Spinal cord (tissue), 10 donors: ENCODE measurements at places on chromosomes 5 and 9.

GRCh38 chr9:20511686-20512085 is 110.6 kb downstream of the MLLT3 start:
- no peak for DNase-seq

GRCh38 chr5:3704661-3705060 is 109.0 kb downstream of the IRX1 start:
- no peak for DNase-seq

GRCh38 chr5:102971676-102972293 is 148.2 kb downstream of the GIN1 start:
- no peak for DNase-seq

GRCh38 chr5:82396871-82397514 is 118.8 kb upstream of the RPS23 start:
- DNase-seq: peak; percentile 79

GRCh38 chr9:93129286-93129685 is 4.8 kb downstream of the NINJ1 start:
- DNase-seq: no peak

DNA sequence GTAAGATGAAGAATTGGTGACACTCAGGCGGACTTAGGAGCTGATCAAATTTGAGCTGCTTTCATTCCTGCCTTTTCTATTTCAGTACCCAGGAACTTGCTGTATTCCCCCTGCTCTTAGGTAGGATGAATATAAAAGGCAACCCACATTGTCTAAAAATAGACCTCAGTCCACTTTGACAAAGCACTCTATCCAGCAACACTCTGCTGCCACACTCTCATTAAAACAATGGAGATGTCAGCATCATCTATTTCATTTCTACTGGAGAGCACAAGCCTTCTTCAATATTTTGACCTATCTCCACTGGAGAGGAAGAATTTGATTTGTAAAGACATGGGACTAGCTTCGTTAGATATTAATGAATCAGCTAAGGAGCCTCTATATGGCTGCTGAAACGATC is 468.4 kb downstream of the PTPRD start:
- DNase-seq: no peak

DNA sequence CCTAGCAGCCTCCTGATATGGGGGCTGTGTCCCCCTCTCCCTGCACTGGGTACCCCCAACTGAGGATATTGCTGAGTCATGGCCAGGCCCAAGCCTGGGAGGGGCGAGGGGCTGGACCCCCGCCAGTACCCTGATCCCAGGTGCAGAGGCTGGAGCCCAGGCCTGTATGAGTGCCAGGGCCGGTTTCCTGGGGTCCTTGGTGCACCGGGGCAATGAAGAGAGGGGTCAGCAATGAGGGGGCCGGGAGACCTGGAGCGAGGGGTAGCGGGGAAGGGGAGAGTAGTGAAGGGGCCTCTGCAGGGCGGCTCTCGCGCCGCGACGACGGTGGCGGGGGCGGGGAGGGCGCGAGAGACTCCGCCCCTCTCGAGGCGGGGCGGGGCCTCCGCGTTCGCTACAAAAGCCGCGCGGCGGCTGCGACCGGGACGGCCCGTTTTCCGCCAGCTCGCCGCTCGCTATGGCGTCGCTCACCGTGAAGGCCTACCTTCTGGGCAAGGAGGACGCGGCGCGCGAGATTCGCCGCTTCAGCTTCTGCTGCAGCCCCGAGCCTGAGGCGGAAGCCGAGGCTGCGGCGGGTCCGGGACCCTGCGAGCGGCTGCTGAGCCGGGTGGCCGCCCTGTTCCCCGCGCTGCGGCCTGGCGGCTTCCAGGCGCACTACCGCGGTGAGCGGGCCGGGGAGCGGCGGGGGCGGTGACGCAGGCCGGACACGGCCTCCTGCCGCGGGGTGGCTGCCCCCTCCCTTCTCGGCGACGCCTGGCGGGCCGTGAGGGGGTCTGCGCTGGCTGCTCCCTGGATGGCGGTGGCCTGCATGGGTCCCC is at the start of gene SQSTM1:
SQSTM1 (plus strand) TSS at position 423 of the 815 bp plus-strand sequence; CDS start at position 455, 32 bp downstream.
- peak; percentile 72 for DNase-seq

DNA sequence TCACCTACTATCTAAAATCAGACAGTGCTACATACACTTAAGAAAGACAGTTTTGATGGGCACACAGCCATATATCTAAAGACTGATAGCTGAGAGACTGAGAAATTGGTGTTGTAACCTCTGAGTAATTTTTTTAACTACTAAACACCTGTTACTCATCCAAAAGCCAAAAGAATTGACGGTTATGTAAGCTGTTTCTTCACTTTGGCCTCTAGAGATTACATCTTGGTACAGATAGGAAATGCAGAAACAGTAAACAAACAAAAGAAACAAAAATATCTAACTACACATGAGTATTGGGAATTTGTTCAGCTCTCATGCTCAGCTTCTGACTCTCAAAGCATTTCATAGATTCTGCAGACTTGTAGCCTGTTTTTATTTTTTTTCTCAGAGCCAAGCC is 152.1 kb upstream of the GAS1 start:
- no peak for DNase-seq

DNA sequence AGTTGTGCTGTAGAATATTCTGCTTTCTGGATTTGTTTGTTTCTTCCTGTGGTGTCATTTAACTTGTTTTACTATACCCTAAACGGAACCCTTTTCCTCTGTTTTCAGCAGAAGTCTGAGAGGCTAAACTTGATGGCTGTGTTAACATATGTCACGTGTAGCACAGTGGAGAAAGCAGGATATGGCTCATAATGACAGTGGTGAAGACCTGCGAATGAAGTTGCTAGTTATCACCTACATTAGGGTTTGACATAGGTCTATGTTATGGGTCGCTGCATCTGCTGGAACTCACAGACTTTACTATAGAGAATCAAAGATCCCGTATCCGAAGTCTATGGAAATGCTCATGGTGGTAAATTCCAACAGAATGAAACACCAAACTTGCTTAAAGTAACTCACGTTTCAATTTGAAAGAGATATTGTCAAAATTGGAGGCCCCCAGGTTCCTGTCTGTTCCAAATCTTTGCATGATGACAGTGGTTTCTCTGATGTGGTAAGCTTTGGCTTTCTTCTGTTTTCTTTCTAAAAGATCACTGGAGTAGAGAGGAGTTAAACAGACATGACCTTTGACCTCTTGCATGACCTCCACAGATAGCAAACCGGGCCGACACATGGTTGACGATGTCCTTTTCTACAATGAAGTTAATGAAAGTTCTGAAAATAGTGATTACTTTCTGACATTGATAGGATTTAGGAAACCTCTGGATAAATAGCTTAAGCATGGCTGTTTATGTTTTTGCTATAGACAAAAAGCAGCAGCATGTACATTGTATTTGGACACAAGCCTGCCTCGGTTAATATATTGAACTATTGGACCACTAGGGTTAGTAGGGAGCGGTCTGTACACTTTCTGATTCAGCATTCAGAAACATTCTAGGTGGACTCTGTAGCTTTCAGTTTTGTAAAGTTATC is 3.1 kb upstream of the CATSPER3 start:
- DNase-seq: no peak

- DNase-seq: peak; percentile 58
These were observed 20.2 kb downstream of the ZNF474 start for GRCh38 chr5:122149321-122150090.

DNA sequence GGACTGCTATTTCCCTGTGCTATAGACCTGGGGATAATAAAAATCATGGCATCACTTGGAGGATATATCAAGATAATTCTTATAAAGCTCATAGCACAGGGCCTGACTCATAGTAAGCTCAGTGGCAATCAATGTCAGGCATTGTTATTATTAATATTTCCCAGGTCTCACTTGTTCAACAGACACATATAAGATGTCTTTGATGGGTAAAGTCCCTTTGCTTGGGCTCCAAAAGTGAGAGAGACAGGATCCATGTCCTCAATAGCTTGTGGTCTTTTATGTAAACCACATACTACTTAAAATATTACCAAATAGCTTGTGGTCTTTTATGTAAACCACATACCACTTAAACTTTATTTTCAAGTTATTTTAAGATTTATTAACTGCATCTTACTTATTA is 11.2 kb downstream of the SH3RF2 start:
- DNase-seq: no peak

- DNase-seq: peak; percentile 20
These were observed 409.6 kb upstream of the MPDZ start for GRCh38 chr9:13688990-13689600.

- no peak for DNase-seq
These were observed 1.7 kb upstream of the SYNPO start for GRCh38 chr5:150638488-150639376.

DNA sequence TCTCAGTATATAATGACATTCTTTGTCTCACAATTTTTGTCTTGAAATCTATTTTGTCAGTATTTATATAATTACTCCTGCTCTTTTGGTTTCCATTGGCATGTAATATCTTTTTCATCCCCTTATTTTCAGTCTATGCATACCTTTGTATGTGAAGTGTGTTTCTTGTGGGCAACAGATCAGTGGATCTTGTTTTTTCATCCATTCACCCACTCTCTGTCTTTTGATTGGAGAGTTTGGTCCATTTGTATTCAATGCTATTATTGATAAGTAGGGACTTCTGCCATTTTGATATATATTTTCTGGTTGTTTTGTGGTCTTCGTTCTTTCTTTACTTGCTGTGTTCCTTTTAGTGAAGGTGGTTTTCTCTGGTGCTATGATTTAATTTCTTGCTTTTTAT is 10.9 kb downstream of the RIC1 start:
- DNase-seq: no peak

DNA sequence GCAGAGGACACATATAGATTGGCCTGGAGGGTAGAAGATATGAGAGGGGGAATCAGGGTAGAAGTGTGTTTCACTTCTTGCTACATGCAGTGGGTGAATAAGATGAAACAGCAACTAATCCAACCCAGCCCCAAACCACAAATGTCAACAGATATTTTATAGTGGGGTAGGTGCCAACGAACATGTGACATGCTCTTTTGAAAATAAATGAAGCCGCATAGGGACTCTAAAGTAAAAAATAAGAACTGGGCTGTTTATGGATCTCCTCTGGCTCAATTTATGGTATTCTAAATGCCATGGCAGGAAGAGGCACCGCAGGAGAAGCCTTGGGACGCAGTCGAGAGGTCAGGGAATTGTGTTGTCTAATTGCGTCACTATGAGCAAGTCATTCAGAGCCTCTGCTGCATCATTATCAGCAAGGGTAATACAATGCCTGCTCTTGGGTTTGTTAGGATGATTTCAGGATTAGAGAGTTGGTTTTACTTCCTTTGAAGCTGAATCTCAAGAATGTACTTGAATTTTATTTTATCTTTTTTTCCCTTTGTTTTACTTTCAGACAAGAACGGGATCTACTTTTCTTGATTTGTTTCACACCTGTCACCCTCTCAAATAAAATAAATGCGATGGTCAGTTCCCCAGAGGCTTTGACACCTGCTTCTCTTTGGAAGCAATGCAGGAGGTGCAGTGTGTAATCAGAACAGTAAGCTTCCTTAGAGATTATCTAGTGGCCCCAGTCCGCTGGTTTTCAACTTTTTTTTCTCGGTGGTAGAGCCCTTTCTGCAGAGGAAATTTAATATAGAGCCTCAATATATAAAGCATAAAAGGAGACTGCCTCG is 375.6 kb upstream of the CLINT1 start:
- peak; percentile 21 for DNase-seq

DNA sequence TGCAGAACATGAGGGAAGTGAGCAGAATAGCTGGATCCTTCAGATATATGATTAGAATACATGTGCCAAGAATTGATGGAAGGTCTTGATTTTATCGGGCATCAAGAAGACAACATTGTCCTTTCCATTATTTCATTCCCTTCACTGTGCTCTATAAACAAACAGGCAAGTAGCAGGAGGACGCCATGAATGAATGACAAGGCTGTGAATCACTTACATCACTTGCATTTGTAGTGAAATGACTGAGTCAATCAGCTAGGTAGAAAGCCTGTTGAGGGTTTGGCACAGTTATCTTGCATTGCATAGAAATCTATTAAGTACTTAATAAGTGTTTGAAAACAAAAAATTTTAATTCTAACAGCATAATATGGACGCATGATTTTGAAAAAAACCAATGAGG is 548.8 kb upstream of the IZUMO3 start:
- no peak for DNase-seq

DNA sequence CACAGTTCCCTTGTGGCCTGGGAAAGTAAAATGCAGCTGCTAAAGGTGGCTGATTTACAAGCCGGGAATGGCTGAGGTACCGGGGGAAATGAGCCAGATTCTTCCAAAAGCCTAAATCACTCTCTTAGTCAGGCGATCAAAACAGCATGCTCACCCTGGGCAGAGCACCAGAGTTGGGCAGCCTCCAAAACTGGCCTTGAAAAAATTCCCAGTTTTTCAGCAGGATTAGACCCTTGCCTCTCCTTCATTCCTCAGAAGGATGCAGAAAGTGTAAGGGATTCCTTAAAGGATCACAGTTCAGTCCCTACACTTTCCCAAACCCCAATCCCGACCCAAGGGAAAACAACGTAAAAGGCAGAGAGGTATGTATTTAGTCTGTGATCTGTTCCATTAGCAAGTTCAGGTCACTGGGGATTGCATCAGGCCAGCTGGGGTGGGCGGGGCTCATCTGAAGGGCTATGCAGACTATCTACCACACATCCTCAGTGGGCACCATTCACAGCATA is 16.9 kb downstream of the TMEM174 start:
- peak; percentile 24 for DNase-seq

- DNase-seq: no peak
These were observed 280.0 kb downstream of the HINT1 start for GRCh38 chr5:130885027-130885426.

DNA sequence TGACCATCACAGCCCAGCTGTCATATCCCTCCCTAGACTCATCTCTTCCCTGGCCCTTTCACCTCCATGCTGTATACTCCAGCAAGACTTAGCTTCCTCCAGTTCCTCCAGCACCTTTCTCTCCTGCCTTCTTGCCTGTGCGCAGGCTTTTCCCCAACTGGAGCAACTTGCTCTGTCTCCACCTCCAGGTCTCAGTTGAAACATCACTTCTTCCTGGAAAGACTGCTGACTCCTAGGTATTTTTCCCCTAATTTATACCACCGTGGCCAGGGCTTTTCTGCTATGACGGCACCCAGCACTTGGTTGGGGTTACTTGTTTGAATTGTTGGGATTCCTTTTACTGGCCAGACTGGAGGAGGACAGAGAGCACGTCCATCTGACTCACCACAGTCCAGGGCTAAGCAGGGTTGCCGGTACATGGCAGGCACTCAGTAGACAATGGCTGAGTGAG is 67.5 kb downstream of the KCNIP1 start:
- no peak for DNase-seq

GRCh38 chr5:120388016-120388781 is 75.9 kb upstream of the PRR16 start:
- DNase-seq: no peak

DNA sequence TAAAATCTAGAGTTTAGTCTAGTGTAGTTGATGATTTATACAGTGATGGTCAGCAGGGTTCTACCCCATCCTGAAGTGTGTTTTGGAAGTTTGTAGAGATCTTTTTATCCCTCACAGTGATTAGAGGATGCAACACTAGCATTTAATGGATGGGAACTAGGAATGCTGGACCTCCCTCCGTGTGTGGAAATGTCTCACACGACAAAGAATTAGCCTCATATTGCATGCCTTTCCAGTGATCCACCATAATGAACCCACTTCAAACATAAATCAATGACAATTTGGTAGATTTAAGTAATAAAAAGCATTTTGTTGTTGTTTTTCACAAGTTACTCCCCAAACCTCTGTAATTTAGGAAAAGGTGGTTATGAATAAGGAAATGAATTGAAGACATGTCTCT is 82.5 kb upstream of the LMNB1 start:
- DNase-seq: no peak
